Temporal lobe (tissue), 4 donors: ENCODE measurements at places on chromosomes 1 and 21. TPM values are rescaled to one million over a fixed set of nuclear protein-coding genes. Genes with fewer than 3 reads are reported as not detected.

Gene GBP4
- total RNA-seq: 1.2 TPM

Gene FMOD
- total RNA-seq: 2.2 TPM

Gene LCE7A
- not detected for total RNA-seq

Gene SF3B4
- total RNA-seq: 16.7 TPM

Gene IFNLR1
- under 0.01 TPM for total RNA-seq

Gene CELA2B
- not detected for total RNA-seq

Gene PNRC2
- total RNA-seq: 63.7 TPM

Gene GUCA2A
- total RNA-seq: not detected

Gene PTCH2
- total RNA-seq: 1.7 TPM

Gene GBP2
- 0.25 TPM for total RNA-seq

Gene SPRR2E
- not detected for total RNA-seq

Gene RNASEL
- total RNA-seq: 0.98 TPM

Gene TMEM61
- total RNA-seq: not detected

Gene GPR137B
- 32.0 TPM for total RNA-seq

Gene F3
- 31.2 TPM for total RNA-seq

Gene SIM2
- total RNA-seq: not detected

Gene ACOT11
- 1.2 TPM for total RNA-seq
